ENCODE measurements at places on chromosomes 2 and 18.

- no peak for DNase-seq
Observed at GRCh38 chr2:206993396-206993911, 54.1 kb downstream of the CPO start.

- no peak for DNase-seq
Observed at GRCh38 chr2:120269816-120270215, 17.2 kb downstream of the RALB start.

DNA sequence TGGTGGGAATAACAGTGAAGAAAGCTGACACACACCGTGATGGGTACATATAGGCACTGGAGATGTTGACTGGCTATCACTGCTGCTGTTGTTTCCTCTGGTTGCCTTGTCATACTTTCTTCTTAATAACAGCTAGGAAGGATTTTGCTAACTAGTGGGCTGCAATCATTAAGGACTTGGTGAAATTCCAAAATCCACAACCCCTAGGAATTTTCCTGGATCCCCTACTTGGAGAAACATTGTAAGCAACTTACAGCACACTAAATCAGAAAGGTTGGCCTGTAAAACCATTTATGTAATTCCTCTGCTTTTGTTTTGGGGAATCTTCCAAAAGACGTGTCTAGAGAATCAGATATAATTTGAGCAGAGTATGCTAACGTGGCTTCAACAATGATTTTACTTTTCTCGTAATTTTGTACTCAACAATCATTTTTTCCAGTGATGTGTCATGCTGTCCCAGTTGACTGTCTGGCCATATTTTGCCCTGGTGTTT, 8.0 kb upstream of the COL3A1 start:
- no peak for DNase-seq

GRCh38 chr2:102166189-102166845, 20.5 kb upstream of the IL1RL2 start:
- DNase-seq = peak; percentile 82

- no peak for DNase-seq
Observed at GRCh38 chr2:1754461-1755170, 10.3 kb upstream of the PXDN start.

DNA sequence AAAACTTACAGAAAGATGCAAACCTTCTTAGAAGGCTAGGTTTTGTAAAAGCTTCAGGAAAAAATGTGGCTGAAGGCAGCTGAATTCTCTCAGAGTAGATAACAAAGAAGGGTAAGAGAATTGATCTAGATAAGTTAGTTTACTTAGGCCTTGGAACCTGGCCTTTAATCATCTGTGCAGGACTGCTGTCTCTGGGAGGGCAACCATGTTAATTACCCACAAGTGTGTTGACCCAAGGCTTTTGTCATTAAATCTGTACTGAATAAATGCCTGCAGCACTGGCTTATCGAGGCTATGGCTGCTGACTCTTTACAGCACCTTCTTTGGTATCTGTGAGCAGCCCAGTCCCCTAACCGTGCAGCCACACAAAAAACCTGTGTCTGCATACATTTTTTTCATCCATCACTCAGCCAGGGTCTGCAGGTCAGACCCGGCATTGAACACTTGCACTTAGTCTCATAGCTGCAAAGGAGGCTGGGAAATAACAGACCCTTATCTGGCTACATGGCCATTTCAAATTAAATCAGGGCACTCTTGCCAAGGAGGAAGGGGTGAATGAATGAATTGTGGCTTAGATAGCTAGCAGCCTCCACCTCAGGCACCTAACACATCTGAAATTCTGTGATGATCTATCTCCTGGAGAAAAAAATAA, 120.2 kb upstream of the MSH2 start:
- no peak for DNase-seq

- DNase-seq = no peak
Observed at GRCh38 chr2:63514781-63515180, 73.5 kb downstream of the WDPCP start.

DNA sequence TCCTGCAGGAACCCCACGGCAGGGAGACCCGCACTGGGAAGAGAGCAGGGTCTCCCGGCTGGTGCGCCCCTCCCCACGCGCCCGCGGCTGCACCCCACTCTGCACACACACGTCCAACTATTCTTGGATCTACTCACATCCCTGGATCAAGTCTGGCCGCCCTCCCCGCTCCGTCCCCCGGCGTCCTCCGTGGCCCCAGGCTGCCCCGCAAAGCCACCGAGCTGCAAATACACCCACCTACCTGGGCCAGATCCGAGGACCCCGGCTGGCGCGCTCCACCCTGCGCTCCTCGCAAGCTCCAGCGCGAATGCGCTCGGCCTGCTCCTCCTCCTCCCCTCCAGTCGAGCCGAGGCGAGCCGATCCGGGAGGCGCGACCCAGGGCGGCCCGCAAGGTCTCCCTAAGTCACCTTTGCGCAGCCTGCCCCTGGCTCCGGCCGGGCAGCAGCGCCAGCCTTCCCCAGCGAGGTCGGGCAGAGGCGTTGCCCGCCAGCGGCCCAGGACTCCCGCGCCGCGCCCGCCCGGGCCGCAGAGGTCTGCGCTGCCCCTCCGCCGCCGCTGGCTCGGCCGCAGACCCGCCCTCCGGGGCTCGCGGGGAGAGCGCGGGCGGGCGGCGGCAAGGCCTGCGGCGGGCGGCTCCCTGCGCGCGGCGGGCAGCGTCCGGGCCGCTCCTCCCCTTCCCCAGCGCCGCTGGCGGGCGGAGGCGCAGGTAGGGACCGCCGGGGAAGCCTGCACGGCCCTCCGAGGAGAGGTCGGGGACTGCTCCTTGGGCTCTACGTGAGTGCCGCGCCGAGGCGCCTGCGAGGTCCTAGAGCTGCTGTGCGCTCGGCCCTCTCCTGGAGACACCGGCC, 126.0 kb downstream of the OSBPL1A start:
- peak; percentile 23 for DNase-seq

Data from AG09309 (cell line).